A549 treated with ZK216348 at 1 μM for 4 hours (cell line): ENCODE measurements at places on chromosomes 13 and 19. TPM values are rescaled to one million over a fixed set of nuclear protein-coding genes. Genes with fewer than 3 reads are reported as not detected.

The MAG gene
- not detected in 5 replicates for total RNA-seq

The ZNF878 gene
- total RNA-seq, result not detected in 5 replicates

The NRTN gene
- total RNA-seq, result 0.78 to 1.6 TPM (median 0.81 TPM) in 4 of 5 replicates, not detected in the other

The YJU2 gene
- 17.1 to 23.9 TPM (median 21.5 TPM) in 5 replicates for total RNA-seq

The TMEM205 gene
- 85.8 to 127 TPM (median 117 TPM) in 5 replicates for total RNA-seq

The LILRA1 gene
- total RNA-seq, result not detected in 5 replicates
